ENCODE measurements at places on chromosomes 5 and 9.

DNA sequence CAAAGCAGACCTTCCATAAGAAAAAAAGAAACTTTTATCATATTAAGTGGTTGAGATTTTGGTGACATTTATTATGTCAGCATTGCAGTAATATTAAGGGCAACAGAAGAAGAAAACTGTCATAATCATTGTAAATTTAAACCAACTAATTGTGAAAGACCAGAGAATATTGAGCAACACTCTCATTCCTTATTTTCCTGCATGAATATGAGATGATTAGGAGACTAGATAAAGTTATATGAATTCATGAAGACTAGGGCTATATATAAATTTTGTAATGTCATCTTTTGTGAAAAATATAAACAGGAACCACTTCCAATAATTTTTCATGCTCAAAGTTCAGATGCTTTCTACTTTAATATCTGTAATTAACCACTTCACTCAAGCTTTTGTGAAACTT is 974.5 kb upstream of the CDH10 start:
- ATAC-seq, result no peak

DNA sequence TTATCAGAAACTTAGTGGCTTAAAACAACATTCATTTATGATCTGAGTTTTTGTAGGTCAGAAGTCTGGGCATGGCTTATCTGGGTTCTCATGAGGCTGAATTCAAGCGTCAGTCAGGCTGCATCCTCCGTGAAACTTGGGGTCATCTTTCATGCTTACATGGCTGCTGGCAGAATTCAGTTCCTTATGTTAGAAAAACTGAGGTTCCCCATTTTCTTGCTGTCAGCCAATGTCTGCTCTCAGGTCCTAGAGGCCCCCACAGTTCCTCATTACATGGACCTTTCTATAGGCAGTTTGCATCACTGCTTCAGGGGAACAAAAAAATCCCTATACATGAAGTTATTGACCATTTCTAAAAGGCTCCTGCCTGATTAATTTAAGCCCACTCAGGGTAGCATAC is 83.8 kb upstream of the NMUR2 start:
- no peak for ATAC-seq

- ATAC-seq, result no peak
These were observed 74.1 kb downstream of the FBXL7 start for GRCh38 chr5:15574128-15574527.

DNA sequence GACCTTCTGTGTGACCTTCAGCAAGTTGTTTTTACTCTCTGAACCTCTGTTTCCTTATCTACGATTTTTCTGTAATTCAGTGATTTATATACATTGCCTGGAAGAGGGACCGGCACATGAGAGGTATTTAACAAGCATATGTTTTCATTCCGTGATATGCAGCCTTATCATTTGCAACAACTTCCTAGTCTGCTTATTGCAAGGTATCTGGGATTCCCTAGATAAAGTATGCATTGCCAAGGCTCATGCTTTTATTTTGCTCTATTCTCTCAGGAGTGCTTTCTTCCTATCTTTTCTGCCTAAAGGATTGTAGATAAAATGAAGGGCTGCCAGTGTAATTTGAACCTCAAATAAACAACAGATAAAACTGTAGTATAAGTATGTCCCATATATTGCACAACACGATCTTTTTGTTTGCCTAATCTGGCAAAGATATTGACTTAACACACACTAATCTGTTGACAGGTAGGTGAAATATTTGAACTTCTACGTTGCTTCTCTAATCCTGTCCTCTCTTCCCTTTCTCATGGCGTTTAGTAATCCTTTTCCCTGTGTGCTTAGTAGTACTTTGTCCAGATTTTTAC is 377.2 kb upstream of the TNC start:
- ATAC-seq, result no peak

DNA sequence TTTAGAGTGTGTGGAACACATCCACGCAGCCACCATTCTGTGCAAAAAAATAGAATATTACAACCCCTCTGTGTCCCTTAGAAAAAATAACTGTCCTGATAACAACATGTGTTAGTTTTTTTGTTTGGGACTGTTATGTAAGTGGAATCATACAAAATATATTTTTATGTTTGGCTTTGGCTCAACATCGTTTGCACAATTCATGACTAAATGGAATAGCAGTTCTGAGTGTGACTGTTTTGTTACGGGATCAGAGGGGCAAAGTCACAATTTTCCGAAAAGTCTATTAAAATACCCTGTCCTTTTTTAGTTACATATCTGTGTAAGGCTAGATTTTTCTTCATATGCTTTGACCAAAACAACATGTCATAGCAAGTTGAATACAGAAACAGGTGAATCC is 12.8 kb downstream of the MTREX start:
- no peak for ATAC-seq

DNA sequence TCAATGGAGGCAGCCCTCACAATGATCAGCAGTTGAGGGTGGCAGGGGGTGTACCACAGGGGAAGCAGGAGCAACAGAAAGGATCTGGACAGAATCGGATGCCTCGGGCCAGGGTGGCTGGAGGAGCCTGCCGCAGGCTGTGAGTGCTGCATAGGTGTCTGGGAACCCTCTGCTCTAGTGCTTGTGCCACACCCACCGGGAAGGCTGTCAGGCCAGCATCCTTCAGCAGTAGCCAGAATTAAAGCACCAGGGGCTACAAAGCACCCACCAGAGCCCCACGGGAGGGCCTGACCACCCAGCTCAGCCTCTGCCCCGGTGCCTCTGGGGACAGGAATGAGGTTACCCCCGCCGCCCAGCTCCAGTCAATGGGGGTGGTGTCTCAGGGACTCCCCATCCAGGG is 49.0 kb downstream of the ARHGEF37 start:
- no peak for ATAC-seq

DNA sequence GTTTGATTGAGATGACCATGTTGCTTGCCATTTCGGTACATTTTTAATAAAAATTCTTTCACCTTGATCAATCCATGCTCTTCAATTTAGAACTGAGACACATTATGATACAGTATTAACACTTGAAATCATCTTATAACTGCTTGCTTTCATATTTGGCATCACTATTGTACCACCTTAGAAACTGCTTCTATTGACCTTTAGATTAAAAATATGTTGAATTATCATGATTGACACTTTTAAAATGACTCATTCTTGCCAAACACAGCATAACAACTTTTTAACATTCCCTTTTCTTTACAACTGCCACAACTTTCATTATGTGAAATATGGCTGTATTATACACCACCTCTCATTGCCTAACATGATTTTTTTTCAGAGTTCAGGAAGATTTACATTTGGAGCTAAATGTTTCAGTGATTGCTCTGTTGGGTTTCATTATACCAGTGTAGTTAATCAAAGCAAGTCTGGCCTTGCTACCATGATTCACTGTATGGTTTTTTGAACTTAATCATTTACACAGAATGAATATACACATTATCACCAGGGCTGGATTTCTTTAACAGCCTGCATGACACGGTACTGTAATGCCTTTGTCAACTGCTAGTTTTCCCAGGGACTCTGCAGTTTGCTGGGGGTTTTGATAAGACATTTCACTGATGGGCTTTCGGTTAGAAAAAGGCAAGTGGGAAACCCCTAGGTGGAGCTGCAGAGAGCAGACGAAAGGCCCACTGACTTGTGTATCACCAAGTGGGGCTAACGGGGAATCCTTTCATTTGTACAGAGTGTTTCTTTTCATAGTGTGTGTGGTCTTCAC is 93.6 kb upstream of the TLE4 start:
- ATAC-seq, result peak; percentile 77
